ENCODE measurements at places on chromosomes 1 and 21. TPM values are rescaled to one million over a fixed set of nuclear protein-coding genes. Genes with fewer than 3 reads are reported as not detected.

DNA sequence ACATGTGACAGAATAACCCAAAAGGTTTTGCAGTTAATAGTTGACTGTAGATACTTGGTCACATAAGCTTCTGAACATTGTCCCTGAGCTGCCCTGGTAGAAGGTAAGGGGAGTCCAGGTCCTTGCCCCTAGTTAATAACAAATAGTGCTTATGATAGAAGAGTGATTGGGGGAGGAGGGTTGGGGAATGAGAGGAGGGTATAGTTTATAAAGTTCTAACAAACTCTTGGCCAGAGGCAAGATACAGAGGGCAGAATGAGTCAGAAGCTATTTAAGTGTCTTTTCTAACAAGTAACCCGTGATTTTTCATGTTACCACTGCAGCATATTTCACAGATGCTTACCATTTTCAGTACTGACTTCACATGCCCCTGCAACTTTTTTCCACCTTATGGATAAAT lies 26.7 kb upstream of the MYOCOS start:
- peak overlapping the region; percentile 89 for H3K27ac ChIP-seq
- H3K27me3 ChIP-seq: no peaks in the 10 kb centered on the region
- no peak for DNase-seq
- peaks cover 38% of the 10 kb centered on the region for H3K36me3 ChIP-seq
- H3K4me1 ChIP-seq: peaks cover 11% of the 10 kb centered on the region
- no peak overlapping the region for H3K4me3 ChIP-seq

ADAMTS5 gene
- total RNA-seq: 52.2 TPM

GRCh38 chr1:206583707-206584648 lies 28.3 kb downstream of the EIF2D start:
- H3K36me3 ChIP-seq: no peaks in the 10 kb centered on the region
- DNase-seq: no peak
- peaks cover 27% of the 10 kb centered on the region for H3K4me1 ChIP-seq
- H3K27me3 ChIP-seq: peaks cover 4% of the 10 kb centered on the region
- H3K27ac ChIP-seq: no peak overlapping the region

DNA sequence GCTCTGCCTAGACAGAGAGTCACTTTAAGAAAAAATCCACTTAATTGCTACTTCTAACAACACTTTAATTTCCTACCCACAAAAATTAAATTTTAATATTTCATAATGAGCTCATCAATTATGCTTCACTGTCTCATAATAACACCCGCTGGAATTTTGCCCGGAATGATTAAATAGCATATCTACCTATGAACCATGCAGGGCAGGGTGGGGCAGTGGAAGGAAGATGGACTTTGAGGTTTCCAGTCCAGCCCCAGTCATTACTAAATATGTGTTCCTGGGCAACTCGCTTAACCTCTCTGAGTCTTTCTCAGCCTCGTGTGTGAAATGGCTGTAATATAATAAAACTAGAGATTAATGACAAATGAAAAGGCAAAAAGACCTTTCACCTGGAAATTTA lies 32.8 kb upstream of the SLC45A1 start:
- peaks cover 3% of the 10 kb centered on the region for H3K27me3 ChIP-seq
- no peak for DNase-seq
- H3K4me3 ChIP-seq: no peak overlapping the region
- peaks cover 6% of the 10 kb centered on the region for H3K4me1 ChIP-seq
- no peak overlapping the region for H3K27ac ChIP-seq

Data from chondrocyte (in vitro differentiated cells).